ENCODE measurements at places on chromosomes 6 and 20.

DNA sequence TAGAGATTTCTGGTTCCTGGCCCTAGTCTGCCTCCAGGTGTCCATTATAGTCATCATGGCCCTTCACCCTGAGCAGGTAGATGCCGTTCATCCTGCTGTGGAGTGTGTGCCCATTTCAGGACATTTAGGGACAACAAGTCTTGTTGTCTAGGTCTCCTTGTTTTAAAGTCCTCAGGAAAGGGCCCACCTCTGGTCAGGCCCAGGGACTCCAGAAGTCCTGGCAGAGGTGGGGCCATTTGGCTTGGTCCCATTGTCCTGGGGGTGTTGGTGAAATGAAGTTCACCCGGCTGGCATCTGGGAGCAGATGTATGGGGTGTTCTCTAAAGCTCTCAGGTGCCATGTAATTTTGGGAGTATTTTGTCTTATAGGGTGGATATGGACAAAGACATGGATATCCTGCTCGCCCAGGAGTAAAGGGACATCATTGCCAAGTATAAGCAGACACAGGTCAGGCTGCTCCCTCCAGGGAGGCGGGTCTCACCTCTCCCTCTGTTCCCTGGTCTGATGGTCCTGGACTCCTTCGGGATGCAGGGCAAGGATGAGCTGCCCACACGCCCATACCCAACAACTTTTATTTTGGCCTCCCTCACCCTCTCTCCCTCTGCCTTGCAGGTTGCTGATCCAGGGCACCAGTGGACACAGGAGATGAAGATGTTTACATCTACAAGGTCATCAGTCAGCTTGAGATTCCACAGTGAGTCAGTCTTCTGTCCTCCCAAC lies 31.7 kb upstream of the MAS1L start:
- no peak for DNase-seq

DNA sequence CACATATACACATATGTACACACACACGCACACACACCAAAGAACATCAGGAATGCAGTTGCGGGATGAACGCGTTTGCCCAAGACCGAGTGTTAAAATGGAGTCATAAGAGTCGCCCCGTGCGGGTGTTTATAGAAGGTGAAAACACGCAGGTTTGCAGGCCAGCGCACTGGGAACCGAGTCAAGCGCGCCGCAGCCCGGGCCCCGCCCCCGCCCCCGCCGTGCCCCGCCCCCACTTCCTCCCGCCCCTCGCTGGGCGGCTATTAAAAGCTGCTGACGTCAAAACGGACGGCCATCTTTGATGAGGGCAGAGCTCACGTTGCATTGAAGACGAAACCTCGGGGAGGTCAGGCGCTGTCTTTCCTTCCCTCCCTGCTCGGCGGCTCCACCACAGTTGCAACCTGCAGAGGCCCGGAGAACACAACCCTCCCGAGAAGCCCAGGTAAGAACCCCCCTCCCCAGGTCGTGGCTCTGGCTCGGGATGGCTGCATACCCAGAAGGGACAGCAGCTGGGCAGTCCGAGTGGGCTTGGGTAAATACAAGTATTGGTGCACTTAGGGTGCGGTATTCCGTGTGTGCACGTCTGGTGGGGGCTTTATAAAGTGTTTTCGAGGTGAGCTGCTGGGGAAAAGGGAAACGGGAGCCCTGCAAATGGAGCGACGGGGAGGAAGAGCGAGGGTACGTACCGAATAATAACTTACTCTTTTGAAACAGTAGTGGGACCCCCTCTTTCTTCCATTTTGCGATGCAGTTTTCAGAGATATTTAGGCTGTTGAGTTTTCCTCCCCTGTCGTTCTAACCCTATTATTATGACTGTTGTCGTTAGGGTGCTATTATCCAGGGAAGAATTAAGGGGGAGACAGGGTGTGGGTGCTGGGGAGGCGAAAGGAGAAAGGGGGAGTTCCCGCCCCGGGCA lies at the start of gene SNAP25:
TSS of gene SNAP25 (plus strand) at position 295 of the 916 bp plus-strand sequence. CDS start 56,662 bp downstream, outside the sequence.
- DNase-seq = peak; percentile 34

GRCh38 chr20:32466739-32467505 lies 108.8 kb downstream of the ASXL1 start:
- DNase-seq = no peak

GRCh38 chr6:67880939-67881705 lies 754.0 kb upstream of the ADGRB3 start:
- no peak for DNase-seq

DNA sequence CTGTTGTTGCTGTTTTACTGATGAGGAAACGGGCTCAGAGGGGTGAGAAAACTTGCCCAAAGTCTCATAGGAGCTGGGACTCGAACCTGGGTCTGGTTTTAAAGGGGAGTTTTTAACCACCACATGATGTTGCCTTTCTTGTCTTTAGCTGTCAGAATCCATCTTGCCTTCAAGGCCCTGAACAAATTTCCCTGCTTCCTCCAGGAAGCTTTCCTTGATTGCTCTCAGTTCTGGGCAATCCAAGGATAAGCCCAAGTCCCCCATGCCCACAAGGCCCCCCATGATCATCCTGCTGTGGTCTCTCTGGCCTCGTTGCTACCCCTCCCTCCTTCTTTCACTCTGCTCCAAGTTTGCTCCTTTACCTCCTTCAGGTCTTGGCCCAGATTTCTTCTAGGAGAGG lies 73.5 kb downstream of the CD40 start:
- DNase-seq = no peak

GRCh38 chr20:19921284-19921793 lies 95.8 kb upstream of the NAA20 start:
- no peak for DNase-seq

Measured in activated T-cell treated with anti-CD3 and anti-CD28 coated beads, Interleukin-2, amount 50 U/mL, for 1 hour (primary cell).